ENCODE measurements at places on chromosomes 6 and 20.

GRCh38 chr20:17417225-17417624 lies 114.0 kb downstream of the BFSP1 start:
- no peak for DNase-seq

DNA sequence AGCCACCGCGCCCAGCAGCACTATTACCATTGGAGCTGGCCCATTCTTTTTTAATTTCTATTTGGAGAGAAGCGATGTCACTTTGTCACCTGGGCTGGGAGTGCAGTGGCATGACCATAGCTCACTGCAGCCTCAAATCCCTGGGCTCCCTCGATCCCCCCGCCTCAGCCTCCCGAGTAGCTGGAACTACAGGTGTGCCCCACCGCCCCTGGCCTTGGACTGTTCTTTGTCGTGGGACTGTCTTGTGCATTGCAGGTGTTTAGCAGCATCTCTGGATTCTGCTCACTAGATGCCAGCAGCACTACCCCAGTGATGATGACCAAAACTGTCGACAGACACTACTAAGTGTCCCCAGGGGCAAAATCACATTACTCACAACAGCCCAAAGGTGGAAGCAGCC lies 80.3 kb downstream of the PRND start:
- DNase-seq: no peak

DNA sequence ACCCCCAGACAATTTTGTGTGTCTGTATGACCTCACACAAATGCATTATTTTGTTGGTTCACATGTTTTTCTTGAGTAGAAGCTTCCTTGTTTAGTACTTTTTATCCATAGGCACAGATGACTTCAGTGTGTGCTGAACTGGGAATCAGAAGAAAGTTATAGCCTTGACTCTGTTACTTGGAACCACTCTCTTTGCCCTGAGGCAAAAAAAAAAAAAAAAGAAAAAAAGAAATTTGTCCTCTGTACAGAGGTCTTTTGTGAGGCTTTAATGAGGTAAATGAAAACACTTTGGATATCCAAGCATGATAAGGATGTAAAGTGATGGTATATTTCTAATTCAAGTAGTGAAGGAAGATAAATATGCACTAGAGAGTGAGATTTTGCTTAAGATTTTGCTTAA lies 51.9 kb downstream of the TRMT11 start:
- no peak for DNase-seq

DNA sequence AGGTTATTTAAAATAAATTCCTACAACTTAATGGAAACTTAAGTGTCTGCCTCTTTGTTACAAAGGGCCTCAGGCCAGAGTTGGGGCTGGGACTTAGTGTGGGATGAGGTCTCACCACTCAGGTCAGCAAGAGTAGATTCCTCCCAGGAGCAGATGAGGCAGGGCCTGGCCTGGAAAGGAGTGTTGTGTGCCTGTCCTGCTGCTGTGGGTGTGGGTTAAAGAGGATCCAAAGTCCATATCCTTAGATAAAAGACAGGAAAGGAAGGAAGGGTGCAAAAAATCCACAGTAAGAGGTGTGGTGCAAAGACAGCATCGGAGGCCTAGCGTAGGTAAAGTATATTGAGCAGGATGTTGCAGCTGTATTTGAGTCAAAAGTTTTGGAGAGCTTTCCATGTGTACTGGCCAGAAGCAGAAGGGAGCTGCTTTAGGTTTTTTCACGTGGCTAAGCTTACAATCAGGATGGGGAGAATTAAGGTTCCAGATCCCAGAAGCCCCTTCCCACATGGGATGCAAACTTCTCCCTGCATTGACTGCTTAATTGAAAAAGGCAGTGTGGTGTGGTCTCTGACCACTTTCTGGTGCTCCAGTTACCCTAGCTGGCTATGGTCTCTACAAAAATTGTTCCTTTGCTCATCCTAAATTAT lies 12.8 kb upstream of the PLCG1 start:
- no peak for DNase-seq

DNA sequence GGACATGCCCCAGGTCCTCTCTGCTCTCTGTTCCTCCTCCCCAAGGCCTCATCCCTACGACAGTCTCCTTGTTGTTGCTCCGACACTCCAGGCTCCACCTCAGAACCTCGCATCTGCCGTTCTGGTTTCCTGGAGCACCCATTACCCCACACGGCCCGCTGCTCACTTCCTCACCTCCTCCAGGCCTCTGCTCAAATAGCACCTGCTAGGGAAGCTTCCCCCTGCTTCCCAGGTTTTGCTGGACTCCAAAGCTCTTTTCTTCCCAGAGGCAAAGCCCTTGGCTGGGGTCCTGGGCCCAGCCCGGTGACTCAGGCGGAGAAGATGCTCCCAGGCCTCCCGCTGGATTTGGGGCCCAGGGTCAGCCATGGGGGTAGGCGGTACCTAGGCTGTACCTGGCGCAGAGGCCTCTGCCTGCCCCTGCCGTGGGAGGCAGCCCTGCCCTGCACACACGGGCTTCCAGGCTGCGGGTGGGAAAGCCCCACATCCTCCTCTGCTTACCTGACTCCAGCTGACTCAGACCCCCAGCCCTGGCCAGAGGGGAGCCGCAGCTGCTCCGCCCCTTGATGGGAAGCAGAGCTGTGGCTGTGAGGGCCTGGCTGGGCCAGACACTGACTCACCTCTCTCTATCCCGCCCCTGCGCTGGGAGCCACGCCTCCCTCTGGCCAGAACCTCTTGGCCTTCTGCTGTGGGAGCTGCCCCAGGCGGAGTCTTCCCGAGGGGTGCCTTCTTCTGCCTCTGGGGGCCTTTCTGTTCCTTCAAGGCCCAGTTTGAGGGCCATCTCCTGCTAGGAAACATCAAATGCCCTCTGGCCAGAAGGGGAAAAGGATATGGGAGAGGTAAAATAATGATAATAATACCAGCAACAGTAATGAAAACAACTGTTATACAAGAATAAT lies 130.5 kb downstream of the CEBPB start:
- peak; percentile 65 for DNase-seq

DNA sequence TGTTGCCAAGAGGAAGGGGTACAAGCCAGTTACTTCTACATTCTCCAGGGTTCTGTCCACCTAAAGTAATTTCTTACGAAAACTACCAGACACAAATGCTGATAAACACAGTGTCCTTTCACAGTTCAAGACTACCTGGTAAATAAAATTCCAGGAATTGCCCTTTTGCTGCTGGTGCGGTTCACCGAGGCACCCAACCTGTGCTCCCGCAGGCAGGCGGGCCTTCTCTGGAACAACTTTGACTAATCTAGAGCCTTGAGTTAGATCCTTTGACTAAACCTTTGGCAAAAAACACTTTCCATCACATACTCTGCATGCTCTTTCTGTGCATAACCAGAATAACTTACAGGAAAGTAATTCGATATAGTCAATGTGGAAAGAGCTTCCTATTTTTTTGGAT lies 107.0 kb downstream of the HUS1B start:
- DNase-seq: peak; percentile 46

DNA sequence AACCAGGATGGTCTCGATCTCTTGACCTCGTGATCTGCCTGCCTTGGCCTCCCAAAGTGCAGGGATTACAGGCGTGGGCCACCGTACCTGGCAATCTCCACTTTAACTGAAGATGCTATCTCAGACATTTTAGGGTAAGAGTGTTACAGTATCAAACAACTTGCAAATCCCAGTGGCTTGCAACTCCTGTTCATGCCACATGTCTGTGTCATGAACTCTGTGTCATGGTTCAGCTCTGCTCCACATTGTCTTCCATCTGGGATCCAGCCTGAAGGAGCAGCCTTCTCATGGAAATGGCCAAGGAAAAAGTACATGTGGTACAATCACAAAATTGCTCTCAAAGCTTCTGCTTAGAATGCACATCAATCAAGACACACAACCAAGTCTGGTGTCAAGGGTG lies 114.9 kb downstream of the MAP3K5 start:
- no peak for DNase-seq

- no peak for DNase-seq
These were observed 62.1 kb upstream of the APCDD1L start for GRCh38 chr20:58577139-58577806.

DNA sequence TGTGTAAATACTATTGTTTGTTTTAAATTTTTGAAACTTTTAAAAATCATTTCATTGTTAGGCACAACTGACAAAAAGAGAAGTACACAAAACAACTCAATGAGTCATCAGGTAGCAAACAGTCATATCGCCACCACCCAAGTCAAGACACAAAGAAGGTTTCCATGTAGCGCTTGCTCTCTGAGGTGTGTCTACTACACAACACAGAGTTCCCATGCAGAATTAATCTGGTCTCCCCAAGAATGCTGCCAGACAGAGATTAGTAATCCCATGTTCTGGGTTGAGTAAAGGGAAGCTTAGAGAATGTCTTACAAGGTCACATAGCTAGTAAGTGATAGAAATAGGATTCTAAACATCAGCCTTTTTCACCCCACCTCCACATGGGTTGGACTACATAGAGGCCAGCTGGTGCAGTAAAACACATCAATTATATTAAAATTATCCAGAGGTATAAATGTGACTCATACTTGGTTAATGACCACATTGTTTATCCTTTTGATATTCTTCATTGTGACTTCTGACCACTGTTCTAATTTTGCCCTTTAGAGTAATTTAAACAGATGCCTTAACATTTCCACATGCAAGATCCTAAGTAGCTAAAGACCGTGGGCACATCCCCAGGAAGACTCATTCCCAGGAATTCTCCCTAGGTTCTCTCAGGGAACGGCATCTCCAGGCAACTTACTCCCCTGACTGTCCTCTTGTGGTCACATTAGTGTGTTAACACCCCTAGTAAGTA lies 413.5 kb downstream of the PRKN start:
- no peak for DNase-seq

DNA sequence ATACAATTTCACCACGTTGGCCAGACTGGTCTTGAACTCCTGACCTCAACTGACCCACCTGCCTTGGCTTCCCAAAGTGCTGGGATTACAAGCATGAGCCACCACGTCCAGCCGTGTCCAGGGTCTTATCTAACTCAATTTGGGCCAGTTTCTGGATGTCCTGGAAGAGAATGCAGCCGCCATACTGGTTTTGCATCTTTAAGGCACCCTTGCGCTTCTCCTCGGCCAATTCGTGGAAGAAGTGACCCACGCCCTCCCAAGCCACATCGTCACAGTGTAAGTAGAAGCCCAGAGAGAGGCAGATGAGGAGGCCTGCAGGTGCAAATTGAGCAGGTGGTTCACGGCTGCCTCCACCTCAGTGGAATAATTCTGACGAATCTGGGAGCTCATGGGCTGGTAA lies 3.7 kb upstream of the ZNF335 start:
- no peak for DNase-seq

GRCh38 chr20:48723308-48724264 lies 104.2 kb downstream of the PREX1 start:
- no peak for DNase-seq

- DNase-seq: no peak
These were observed 499.9 kb downstream of the TFAP2A start for GRCh38 chr6:9914951-9915350.

GRCh38 chr6:121223930-121224329 lies 110.3 kb downstream of the TBC1D32 start:
- no peak for DNase-seq

DNA sequence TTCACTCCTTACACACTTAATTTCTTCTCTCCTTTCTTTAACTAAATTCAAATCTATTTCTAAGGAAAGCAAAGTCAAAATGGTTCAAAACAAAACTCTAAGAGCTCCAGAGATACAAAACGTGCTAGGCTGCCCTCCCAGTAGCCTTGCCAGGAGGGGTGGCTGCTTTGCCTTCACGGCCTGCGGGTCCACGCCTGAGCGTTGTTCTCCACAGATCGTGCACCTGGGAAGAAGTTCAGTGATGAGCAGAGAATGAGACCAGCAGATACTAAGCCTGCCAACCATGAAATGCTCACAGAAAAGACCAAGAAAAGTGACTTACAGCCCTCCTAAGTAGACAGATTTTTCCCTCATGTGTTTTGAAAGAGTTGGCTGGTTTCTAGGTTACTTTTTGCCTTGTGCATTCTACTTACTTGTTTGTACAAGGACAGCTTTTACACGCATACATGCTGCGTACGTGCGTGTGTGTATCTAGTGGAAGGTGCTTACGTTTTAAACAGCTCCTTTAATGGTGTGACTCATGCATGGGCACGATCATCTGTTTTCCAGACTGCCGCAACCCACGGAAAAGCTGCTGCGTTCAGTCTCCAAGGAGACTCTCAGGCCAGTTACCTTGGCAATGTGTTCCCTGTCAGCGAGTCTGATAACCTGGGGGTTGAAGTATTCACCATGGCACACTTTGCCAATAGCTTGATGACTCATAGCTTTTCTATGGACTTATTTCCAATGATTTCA lies 32.4 kb upstream of the PBOV1 start:
- DNase-seq: no peak

GRCh38 chr6:149749594-149750135 lies at the start of gene PCMT1:
TSS of gene PCMT1 (plus strand) at chr6:149749741. CDS start at chr6:149749902, 161 bp downstream.
- DNase-seq: peak; percentile 94
